Activated CD8-positive, alpha-beta memory T cell treated with anti-CD3 and anti-CD28 coated beads, Interleukin-2, amount 50 U/mL, for 4 hours (primary cell): ENCODE measurements at places on chromosomes 7 and 10.

- no peak for DNase-seq
Measured at GRCh38 chr7:155618708-155619633, 25.5 kb upstream of the RBM33 start.

GRCh38 chr10:5910323-5911100, 20.5 kb downstream of the FBH1 start:
- DNase-seq = no peak

GRCh38 chr7:131203291-131203976, 124.2 kb upstream of the MKLN1 start:
- DNase-seq = no peak

GRCh38 chr10:35480142-35480541, 125.0 kb upstream of the GJD4 start:
- DNase-seq = no peak

- DNase-seq = no peak
Measured at GRCh38 chr7:93146036-93146435, 2.1 kb downstream of the SAMD9L start.

DNA sequence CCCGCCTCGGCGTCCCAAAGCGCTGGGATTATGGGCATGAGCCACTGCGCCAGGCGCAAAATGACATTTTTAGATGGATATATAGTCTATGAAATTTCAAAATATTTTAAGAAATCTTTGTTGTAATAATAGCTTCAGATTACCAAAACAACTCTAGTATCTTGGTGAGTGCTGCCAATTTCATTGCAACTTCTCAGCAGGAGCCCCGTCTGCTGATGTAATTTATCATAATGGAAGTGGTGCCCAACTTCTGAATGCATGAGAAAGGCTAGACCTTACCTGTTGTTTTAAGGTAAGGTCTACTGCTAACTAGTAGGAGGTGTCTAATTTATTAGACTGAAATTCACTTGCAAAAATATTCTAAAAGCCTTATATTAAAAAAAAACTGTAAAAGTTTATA, 20.0 kb downstream of the PDSS1 start:
- DNase-seq = no peak

GRCh38 chr7:66967029-66967428, 28.4 kb downstream of the SBDS start:
- no peak for DNase-seq

DNA sequence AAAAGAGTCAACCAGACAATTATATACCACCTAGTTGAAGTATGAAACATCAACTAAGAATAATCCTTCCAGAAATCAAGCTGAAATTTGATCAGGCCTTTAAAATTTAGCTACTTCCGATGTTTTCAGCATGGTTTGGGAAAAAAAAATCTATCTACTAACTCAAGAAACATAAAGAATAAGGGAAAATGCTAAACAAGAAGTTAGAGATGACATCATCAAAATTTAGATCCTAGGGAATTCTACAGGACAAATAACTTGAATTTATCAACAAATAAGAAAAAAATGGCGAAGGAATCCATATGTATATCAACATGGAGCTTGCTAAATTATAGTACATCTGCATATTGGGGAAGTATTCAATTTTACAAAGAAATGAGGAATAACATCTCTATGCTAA, 36.3 kb downstream of the HYAL4 start:
- no peak for DNase-seq

- no peak for DNase-seq
Measured at GRCh38 chr7:20220921-20221547, 3.9 kb upstream of the MACC1 start.

- DNase-seq = no peak
Measured at GRCh38 chr7:3747467-3747866, 446.4 kb downstream of the SDK1 start.

DNA sequence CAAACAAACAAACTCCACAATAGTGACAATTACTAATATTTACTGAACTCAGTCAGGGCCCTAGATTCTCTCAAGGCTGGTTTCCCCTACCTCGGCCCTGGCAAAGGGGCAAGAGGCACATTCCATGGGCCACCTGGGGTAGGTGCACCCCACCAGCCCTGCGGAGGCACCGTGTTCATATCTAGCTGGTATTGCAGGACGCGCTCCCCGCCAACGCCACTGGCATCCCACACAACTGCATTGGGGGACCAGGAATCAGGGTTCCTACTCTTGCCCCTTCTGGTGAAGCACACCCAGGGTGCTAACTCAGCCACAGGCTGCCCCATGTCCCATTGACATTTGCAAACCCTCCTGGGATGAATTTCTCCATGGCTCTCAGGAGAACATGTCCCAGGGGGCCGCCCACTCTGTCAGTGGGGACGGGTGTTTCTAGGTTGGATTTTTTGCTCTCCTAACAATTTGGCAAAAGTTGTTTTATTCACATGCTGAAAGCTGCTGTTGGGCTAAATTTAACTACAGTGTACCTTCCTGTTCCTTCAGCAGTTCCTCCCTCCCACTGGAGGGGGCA, 76.7 kb downstream of the ZRANB1 start:
- DNase-seq = no peak

- no peak for DNase-seq
Measured at GRCh38 chr7:22588351-22588750, 88.4 kb upstream of the STEAP1B start.

DNA sequence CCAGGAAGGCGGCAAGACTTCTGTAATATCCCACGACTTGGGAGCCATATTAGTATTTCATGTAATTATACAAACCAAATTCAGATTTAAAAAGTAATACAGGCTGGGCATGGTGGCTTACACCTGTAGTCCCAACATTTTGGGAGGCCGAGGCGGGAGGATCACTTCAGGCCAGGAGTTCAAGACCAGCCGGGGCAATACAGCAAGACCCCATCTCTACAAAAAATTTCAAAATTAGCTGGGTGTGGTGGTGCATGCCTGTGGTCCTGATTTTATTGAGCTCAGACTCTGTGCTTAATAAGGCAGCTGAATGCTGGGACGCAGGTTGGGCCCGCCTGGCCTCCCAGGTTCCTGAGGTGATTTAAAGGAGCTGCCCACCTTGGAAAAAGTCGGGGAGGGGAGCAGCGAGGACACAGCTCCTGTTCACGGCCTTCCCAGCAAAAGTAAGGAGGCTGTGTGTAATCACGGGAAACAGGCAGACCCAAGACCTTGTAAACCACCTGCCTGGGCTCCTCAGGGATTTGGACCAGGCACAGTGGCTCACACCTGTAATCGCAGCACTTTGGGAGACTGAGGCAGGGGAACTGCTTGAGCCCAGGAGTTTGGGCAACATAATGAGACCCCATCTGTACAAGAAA, 93.0 kb upstream of the DNAAF5 start:
- DNase-seq = no peak

DNA sequence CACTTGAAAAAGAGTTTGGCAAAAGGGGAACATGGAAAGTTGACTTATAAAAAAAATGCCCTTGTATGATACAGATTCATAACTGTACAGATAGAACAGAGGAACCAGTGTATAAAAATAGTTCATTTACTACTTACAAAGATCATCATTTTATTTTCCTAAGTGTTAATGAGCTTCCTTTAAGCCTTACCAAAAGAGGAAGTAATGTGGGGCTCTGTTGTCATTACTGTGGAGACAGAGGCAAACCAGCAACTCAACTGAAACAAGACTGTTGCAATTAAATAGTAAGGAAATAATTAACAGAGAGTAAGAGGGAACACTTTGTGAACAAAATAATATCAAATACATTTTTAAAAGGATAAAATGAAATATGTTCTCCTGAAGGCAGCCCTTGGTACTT, 526.2 kb upstream of the ADARB2 start:
- DNase-seq = no peak

GRCh38 chr10:10830293-10830986, 187.2 kb upstream of the CELF2 start:
- no peak for DNase-seq

- no peak for DNase-seq
Measured at GRCh38 chr10:47255033-47255813, 44.8 kb upstream of the GDF10 start.

DNA sequence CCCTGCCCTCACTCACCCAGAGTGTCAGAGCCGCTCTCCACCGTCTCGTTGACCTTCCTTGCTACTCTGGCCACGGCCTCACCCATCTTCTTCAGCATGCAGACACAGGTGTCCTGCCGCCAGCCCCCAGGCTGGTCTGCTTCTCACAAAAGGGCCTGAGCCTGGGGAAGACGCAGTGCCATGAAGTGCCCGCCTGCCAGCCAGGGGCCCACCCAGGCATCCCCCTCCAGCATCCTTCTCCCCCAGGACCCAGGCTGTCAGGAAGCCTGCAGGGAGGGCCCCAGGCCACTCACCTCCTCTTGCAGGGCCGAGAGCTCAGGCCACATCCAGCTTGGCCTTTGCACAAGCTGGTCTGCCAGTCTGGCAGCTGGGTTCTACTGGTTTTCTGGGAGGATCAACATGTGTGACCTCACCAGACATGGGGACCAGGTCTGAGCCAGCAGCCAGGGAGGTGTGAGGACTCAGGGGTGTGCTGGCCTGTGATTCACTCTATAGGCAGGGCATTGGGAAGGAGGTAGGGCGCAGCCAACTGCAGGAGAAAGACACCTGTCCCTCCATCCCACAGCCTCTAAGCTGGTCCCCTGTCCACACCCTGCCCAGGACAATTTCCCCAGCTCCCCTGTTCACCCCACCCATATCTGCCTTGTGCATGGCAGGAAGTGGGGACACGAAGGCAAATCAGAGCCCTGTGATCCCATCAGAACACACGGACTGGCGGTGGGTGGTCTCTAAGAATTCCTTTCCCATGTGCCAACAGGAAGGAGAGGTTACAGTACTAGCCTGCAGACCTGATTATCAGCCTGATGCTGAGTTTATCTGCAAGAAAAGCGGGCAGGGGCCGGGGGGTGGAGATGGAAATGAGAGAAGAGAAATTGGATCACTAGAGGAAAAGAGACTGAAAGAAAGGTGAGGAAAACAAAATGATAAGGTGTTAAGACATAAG, 5.7 kb downstream of the LRRC20 start:
- DNase-seq = no peak

- DNase-seq = no peak
Measured at GRCh38 chr10:26525586-26525985, 87.4 kb downstream of the APBB1IP start.

GRCh38 chr10:54342058-54342457, 459.0 kb downstream of the PCDH15 start:
- DNase-seq = no peak

GRCh38 chr7:134362587-134363483, 46.1 kb upstream of the SLC35B4 start:
- DNase-seq = no peak

DNA sequence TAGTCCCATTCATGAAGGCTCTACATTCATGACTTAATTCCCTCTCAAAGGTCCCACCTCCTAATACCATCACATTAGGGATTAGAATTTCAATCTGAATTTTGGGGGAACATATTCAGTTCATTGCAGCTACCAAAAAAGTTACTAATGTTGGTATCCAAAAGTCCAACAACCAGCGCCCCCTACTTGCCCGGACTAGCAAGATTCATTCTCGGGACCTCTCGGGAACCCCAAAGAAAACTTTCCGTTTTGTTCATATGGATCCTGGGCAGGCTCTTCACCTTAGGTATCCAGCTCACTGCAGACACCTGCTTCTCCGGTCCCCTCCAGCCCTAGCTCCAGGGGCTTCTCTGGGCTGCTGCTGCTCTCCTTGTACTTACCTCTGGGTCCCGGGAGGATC, 8.9 kb upstream of the GRK5 start:
- DNase-seq = peak; percentile 26

DNA sequence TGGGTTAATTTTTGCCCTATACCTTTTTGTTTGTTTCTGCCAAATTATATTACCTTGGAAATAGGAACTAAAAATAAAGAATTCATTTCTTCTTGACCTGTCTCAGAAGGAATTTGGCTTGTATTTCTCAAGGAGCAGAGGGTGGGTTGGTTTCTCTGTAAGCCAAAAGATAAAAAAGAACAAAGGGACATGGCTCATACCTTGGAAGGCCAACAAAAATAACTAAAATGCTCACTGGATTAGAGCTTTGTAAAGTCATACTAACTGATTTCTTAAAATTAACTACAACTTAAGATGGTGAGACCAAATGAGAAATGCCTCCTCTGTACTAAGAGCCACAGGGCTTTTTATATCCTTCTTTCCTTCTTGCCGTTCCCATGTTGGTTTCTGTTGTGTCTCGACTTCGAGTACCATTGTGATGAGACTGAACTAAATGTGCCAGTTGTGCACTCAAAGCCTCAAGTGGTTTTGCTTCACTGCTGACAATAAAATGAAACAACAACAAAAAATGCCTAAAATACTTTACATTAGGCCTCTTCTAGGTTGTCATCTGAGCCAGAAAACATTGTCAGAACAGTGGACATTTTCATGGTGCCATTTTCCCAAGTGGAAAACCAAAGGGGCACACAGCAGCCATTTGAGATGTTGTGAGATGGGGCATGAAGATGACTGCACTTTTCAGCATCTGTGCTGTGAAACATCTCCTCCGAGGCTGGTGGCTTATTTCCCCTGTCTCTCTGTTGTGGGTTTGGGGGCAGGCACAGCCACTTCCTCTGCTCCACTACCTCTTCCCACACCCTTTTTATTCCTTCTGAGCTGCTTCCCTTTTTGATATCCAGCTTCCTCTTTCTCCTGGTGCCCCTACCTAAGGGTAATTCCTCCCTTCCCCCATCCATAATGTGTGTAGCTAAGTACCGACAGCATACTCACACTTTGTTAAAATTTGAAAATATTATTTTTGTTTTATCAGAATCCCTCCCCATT, 51.8 kb upstream of the AGR3 start:
- no peak for DNase-seq

DNA sequence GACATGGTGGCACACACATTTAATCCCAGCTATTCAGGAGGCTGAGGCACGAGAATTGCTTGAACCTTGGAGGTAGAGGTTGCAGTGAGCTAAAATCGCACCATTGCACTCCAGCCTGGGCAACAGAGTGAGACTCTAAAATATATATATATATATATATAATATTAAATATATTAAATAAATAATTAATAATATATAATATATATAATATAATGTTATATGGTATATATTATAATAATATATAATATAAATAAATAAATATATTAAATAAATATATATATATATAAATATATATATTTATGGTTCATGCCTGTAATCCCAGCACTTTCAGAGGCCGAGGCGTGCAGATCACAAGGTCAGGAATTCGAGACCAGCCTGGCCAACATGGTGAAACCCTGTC, 33.9 kb upstream of the PBLD start:
- DNase-seq = no peak

- DNase-seq = no peak
Measured at GRCh38 chr10:50405723-50406122, 154.4 kb upstream of the ASAH2 start.
